Dorsolateral prefrontal cortex (tissue), 122 donors: ENCODE measurements at places on chromosomes 7 and 10.
A peak's percentile ranks its signal among the peaks of the same experiment; 100 is the strongest.

- peak; percentile 56 for DNase-seq
These were observed 84.5 kb downstream of the SRPK2 start for GRCh38 chr7:105304040-105304895.

- DNase-seq, result no peak
These were observed 227.1 kb downstream of the AGMO start for GRCh38 chr7:15334536-15335263.

GRCh38 chr10:8041284-8041991 is 13.1 kb upstream of the GATA3 start:
- no peak for DNase-seq

DNA sequence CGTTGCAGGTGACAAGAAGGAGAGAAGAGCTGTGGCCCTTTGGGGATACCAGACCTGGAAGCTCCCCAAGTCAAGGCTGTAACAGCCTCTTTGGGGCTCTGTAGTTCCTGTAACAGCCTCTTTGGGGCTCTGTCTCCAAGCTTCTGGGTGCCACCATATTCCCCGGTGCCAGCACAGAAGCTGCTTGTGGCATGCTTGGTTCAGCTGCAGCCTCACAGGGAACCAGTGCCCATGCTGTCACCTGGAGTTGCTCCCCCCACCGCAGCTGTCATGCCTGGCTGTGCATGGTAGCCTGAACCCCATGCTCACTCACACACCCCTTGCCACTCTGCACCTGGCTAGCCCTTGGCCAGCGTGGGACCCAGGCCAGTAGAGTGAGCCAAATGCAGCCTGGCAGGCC is 109.1 kb downstream of the ELAPOR2 start:
- DNase-seq, result no peak

DNA sequence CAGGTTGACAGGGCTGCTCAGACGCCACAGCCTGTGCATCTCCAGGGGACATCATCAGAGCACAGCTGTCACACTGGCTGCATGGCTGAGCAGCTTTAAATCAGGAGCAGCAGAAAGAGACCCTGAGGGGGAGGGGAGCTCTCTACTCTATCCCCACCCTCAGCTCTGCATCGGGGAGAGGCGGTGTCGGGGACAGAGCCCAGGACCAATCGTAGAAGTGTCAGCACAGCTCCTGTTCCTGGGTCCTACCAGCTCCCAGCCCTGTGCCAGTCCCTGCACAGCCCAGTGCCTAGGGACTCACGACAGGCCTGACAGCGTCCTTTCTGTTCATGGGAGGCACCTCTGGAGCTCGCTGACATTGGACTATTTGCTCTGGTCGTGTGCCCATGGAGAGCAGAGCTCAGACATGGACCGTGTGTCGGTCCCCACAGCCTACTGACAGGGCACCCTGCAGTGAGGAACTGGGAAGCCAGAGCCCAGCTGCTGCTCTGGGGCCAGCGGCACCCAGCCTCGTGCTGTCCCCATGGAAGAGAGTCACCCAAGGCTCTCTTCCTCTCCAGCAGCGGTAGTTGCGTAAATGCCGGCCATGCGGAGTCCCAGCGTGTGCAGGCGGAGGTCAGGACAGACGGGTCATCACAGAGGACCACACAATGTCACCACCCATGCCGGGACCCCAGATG is 20.4 kb upstream of the ANTXRL start:
- no peak for DNase-seq

GRCh38 chr10:5470062-5470751 is 29.2 kb downstream of the CALML5 start:
- DNase-seq, result no peak

DNA sequence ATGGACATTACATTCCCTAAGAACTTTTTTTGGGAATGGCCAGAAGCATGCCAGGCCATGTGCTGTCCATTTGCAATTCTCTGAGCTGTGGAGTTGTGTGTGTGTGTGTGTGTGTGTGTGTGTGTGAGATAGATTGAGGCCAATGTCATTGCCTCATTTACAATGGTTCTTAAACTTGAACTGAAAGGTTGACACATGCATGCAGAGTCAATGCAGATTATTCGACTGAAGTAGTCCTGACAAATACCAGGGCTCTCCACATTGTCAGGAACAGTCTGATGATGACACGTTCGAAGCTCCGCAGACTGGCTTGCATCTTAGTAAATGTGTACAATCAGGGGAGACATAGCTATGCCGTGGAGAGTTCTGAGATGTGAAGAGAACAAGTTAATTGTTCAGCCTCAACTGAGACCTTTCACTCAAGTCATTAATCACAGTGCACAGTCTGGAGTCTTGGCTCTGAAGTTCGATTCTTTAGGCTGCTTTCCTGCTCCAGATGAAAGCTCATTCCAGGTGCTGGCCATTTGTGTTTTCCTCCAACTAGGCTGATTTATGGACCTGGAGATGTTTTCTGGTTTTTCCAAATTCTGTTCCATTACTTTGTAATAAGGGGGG is 921.9 kb downstream of the LRMDA start:
- no peak for DNase-seq

DNA sequence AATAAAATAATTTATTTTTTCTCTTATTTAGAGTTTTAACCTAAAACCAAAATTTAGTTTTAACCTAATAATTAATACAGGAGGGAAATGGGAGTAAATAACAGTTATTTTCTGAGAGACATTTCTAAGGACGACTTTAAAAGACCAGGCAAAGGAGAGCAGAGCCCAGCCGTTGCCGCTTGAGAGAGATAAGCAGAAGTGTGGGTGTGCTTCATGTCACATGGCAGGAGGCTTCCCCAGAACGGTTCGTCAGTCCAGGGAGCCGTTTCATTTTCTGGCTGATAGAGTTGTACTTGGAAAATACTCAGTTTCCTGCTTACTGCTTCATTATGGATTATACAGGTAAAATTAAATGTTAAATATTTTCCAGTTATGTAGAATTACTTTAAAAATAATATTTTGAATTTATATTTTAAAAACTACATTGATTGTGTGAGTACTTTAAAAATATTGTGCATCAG is 61.4 kb downstream of the ST7 start:
- peak; percentile 66 for DNase-seq

GRCh38 chr7:138089080-138089901 is 13.0 kb downstream of the AKR1D1 start:
- no peak for DNase-seq

GRCh38 chr7:33981671-33982424 is 76.5 kb downstream of the BMPER start:
- DNase-seq, result no peak

- no peak for DNase-seq
These were observed 76.2 kb downstream of the CTBP2 start for GRCh38 chr10:125084191-125084613.

- no peak for DNase-seq
These were observed 41.2 kb upstream of the GPR22 start for GRCh38 chr7:107428642-107429041.

GRCh38 chr10:1346201-1346600 is 290.0 kb downstream of the WDR37 start:
- DNase-seq, result no peak

- DNase-seq, result no peak
These were observed 26.4 kb upstream of the PPP3CB start for GRCh38 chr10:73522263-73522662.

DNA sequence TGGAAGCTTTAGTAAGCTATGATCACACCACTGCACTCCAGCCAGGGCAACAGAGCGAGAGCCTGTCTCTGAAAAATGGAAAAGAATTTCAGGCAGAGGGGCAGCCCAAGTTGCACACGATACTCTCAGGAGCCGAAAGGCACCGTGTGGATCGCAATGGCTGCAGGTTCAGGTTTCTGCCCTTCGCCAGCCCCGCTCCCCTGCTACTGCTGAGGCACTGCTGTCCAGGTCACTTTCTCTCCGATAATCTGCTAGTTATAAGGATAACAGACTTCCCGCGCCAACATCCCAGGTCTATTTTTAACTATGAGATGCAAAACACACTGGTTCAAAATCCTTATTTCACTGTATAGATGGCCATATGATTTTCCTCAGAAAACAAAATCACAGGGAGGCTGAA is 11.1 kb downstream of the BEND7 start:
- DNase-seq, result no peak

GRCh38 chr10:87635498-87636312 is 24.0 kb upstream of the PAPSS2 start:
- DNase-seq, result no peak

GRCh38 chr7:4878336-4879335 is 4.9 kb downstream of the RADIL start:
- DNase-seq, result no peak

GRCh38 chr10:77590344-77591237 is 47.0 kb downstream of the KCNMA1 start:
- peak; percentile 32 for DNase-seq

GRCh38 chr7:94393246-94394108 is 1.2 kb upstream of the COL1A2 start:
- DNase-seq, result no peak

- no peak for DNase-seq
These were observed 538.5 kb downstream of the HTR7 start for GRCh38 chr10:90319188-90319914.

DNA sequence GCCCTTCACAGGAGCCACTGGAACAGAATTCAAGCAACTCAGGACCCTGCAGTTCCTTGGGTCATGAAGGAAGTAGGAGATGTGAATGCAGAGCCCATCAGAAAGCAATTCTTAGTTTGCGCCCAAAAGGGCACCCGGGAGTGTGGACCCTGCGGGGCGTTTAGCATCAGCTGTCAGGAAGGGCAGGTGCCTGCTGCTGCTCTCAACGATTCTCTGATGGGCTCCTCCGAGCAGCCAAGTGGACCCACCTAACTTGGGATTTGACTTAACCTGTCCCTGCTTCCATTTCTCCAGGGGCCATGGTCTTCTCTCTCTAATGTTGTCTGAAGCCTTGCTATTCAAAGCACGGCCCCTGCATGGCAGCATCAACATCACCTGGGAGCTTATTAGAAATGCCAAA is 17.1 kb downstream of the CPA5 start:
- DNase-seq, result no peak

GRCh38 chr10:113454341-113455061 is 98.4 kb upstream of the HABP2 start:
- peak; percentile 27 for DNase-seq

- no peak for DNase-seq
These were observed 282.5 kb downstream of the GLRX3 start for GRCh38 chr10:130418731-130419130.

- no peak for DNase-seq
These were observed 428.5 kb upstream of the MGMT start for GRCh38 chr10:129038522-129038921.
